ENCODE measurements at places on chromosomes 6 and 20.
A peak's percentile ranks its signal among the peaks of the same experiment; 100 is the strongest.

- no peak for DNase-seq
Measured at GRCh38 chr6:161658211-161658610, 384.4 kb upstream of the AGPAT4 start.

DNA sequence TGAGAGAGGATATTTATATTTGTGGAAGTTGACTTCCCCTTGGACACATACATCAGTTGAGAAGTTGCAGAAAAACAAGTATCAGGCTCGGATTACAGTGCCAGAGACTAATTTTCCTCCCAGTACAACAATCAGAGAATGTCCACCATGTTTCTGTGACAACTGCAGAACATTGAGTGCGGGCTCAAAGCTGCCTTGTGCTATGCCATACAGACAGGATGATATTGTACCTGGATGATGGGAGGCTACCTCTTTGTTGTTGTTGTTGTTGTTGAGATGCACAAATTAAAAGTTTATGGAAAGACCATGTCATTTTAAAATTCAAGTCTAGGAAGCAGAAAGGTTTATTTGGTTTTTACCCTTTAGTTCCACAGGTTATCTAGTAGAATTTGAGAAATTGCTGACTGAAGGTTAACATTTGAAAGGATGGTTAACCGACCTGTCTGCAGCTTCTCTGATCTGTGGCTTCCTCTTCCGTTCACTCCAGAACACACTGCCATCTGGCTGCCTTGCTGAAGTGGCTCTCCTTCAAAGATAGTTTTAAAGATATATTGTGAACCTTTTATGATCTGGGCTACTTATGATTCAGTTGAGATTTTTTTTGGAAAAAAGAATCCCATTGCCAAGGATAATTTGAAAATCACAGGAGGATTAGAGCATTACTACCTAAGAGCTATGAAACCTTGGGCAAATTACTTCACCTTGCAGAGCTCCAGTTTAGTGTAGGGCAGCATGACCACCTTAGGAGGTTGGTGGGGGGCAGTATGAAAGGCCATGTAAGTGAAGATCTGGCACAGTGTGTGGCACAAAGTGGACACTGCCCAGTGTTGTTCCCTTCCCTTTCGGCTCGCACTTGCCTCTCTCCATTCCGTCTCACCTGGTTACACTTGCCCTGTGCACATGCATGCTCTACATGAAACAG lies 15.9 kb downstream of the TMEM200A start:
- no peak for DNase-seq

DNA sequence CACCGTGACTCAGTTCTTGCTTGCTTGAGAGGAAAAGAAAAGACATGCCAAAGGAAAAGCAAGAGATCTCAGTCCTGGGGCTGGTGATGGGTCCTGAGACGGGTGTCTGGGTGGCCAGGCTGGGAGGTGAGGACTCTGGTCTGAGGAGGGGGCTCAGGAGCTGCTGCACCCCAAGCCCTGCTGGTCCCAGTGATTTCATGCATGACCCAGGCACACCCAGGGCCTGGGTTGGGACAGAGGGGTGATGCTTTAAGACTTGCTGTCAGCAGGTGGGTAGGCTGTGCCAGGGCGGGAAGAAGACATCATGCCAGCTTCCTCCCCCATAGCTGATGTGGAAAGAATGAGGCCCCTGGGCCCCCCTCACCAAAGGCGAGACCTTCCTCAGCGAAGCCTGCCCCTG lies 65.1 kb upstream of the PMEPA1 start:
- DNase-seq, result no peak

- no peak for DNase-seq
Measured at GRCh38 chr20:41047975-41048305, 19.3 kb downstream of the TOP1 start.

GRCh38 chr6:63975699-63976098 lies 340.1 kb downstream of the PHF3 start:
- no peak for DNase-seq

- DNase-seq, result no peak
Measured at GRCh38 chr6:98925831-98926230, 21.9 kb downstream of the FBXL4 start.

- no peak for DNase-seq
Measured at GRCh38 chr6:129069006-129069405, 186.1 kb downstream of the LAMA2 start.

DNA sequence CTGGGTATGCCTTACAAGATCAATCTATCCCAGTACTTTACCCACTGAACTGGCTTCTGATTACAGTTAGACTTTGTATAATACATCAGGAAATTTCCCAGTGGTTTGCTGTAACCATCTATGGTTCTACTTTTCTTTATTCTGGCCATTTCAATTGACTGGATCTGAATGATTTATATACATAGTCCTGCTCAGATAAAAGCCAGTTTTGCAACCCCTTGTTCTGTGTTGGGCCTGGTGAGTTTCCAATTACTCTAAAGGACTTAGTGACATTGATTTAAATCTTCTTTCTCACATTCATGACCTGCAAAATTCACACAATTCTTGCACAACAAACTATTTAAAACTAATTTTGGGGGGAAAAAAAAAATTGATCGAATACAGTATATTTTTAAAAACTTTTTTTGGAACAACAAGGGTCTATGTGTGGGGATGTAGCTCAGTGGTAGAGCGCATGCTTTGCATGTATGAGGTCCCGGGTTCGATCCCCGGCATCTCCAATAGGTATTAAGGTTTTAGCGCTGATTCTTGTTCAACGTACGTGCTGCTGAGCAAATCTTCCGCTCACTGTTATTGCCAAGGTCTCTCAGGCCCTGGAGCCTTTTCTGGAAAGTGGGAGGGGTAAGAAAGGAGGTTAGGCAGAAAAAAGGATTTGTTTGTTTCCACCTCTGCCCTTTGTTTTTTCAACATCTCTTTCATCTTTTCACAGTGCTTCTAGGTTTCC lies 117.5 kb downstream of the GPX5 start:
- peak; percentile 39 for DNase-seq

DNA sequence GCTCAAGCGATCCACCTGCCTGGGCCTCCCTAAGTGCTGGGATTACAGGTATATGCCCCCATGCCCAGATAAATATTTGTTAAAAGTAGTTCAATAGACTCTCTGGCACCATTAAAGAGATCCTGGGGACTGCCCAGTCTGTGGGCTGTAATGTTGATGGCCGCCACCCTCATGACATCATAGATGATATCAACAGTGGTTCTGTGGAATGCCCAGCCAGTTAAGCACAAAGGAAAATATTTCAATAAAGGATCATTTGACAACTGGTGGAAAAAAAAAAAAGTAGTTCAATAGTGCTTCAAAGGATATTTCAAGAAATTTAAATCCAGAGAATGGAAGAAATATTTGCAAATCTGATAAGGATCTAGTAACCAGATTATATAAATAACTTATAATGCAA lies 1.5 kb upstream of the CRIP3 start:
- no peak for DNase-seq

DNA sequence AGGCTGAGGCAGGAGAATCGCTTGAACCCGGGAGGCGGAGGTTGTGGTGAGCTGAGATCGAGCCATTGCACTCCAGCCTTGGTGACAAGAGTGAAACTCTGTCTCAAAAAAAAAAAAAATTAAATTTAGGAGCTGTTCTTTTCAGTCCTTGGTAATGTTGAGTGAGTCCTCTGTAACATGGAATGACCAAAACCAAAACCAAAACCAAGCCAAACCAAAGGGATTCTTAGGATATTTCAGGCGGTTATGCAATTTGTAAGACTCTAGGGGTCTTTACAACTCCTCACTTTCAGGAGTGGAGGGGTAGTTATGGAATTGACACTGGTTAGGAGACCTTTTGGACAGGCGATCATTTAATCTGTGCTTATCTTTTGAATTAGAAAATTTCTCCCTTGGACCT lies 15.8 kb downstream of the TIAM2 start:
- no peak for DNase-seq

- DNase-seq, result no peak
Measured at GRCh38 chr6:169800668-169801395, 49.4 kb downstream of the ERMARD start.

DNA sequence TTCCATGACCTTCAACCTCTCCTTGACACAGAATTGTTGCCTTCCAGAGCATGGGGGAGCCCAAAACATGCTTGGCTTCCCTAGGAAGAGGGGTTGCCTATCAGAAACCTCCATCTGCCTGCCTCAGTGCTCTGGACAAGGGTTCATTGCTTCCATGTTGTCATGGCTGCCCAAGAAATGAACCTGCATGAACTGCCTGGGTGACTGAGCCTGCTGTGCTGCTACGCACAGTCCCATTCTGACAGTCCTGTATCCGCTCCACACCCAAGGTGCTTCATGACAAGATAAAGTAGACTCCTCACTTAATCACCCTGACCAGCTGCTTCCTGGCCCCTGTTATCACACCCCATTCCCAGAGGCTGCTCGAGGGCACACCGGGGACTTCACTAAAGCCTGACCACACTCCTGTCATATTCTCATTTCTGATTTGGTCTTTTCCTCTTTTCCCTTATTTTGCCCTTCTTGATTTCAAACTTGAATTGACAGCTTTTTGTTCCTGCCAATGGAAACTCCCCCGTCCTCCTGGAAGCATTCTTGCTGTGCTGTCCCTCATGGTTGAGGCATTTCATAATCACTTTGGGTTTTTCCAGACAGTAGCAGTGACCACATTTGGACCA lies 31.9 kb downstream of the GMPR start:
- no peak for DNase-seq

DNA sequence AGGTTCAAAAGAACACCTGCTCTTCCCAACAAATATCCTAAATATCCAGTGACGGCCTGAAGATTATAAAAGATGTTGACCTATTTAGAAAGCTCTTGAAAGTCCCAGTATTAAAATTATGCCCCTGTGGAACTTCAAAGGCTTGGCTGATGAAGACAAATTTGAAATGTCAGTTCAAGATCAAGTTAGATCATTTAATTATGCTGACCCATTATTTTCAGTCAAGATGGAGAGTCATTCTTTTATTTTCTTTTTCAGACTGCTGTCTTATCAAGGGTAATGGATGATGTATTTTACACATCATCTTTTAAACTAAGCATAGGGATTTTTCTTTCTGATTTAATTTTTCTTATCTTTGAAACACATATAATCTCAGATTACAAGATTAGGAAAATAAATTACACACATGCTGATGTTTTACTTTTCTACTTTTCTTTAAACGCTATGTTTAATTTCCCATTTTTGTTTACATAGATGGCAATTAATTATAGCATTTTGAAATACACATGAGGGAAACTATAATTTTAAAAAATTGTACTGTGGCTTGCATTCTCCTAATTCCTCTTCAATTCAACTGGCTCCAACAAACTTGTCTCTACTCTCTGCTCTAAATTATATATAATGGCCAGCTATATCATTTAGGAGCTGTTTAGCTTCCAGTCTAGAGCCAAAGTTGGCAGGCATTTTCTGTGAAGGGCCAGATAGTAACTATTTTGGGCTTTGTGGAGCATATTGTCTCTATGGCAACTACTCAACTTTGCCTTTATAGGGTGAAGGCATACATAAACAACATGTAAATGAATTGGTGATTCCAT lies 123.7 kb downstream of the RCAN2 start:
- DNase-seq, result no peak

DNA sequence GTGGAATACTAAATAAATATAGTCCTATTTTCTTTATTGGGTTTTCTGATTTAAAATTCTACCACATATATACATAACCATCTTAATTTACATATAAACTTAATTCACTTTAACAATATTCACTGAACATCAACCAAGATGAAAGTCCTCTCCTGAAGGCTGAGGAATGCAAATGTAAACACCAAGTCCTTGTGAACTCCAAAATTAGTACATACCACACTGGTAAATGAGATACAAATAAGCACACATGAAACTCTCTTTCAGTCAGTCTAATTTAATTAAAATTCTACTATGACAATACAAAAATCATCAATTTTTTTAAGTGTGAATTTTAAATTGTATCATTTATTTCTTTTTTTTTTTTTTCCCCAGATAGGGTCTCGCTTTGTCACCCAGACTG lies 205.1 kb upstream of the RUNX2 start:
- DNase-seq, result no peak

DNA sequence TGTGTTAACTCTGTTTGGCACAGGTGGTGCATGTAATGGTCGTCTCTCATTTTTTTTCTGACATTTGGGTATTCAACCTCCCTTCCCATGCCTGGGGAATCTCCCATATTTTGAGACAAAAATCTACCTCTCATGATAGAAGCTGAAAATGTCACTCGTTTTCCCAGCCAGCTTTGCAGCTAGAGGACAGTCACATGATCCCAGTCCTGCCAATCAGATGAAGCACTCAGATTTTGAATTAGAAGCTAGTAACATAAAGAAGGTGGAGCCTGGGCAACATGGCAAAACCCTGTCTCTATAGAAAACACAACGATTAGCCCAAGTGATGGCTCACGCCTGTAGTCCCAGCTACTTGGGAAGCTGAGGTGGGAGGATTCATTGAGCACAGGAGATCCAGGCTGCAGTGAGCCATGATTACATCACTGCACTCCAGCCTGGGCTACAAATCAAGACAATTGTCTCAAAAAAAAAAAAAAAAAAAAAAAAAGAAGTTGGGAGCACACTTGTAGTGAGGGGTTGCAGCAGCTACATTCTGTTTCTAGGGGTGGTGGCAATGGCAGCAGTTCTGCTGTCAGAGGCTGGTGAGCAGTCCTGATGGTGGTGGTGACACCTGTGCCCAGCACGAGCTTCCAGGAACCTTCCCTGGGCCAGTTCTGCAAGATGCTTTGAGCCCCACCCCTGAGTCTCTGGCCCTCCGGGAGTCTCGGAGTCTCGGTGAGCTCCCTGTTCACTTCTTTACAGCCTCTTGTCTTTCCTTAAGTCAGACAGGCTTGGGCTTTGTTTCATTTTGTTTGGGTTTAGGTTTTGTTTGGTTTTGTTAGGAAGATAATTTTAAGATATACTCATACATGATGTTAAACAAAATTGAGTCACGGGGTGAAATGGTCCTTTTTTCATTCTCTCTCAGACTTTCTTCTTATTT lies 94.1 kb upstream of the KCNG1 start:
- DNase-seq, result no peak

GRCh38 chr20:31821427-31821826 lies 2.3 kb downstream of the MYLK2 start:
- no peak for DNase-seq
